ENCODE measurements at places on chromosomes 5 and 9.

- no peak for DNase-seq
Observed at GRCh38 chr5:63963080-63963735, 963 bp upstream of the HTR1A start.

DNA sequence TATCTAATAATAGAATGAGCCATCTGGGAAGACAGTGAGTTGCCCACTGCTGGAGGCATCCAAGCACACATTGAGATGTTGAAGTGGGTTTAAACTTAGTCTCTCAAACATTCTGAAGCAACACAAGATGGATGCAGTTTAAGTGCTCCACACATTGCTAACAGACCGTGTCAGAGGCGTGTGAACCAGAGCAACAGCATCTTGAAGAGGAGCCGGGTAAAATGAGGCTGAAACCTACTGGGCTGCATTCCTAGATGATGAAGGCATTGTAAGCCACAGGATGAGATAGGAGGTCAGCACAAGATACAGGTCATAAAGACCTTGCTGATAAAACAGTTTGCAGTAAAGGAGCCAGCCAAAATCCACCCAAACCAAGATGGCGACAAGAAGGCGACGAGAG, 73.5 kb upstream of the TMEM215 start:
- no peak for DNase-seq

DNA sequence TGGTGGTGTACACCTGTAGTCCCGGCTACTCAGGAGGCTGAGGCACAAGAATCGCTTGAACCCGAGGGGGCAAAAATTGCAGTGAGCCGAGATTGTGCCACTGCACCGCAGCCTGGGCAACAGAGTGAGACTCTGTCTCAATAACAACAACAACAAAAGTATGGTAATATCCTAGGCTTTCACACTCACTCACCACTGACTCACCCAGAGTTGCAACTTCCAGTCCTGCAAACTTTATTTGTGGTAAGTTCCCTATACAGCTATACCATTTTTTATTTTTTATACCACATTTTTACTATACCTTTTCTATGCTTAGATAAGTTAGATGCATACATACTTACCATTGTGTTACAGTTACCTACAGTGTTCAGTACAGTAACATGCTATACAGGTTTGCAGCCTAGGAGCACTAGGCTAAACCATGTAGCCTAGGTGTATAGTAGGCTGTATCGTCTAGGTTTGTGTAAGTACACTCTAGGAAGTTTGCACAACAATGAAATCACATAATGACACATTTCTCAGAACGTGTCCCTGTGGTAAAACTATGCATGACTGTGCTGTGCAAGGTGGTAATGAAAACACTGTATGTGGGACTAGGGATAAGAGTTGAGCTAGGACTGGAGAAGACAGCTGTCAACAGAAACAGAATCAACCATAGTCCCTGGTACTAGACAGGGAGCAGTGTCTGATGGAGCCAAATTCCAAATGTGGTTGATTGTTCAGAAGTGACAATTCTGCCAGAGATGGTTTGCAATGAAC, 109.5 kb upstream of the RAD23B start:
- DNase-seq, result no peak

- no peak for DNase-seq
Observed at GRCh38 chr5:139146809-139147482, 51.2 kb downstream of the SIL1 start.

- no peak for DNase-seq
Observed at GRCh38 chr9:78150983-78151356, 84.9 kb upstream of the CEP78 start.

DNA sequence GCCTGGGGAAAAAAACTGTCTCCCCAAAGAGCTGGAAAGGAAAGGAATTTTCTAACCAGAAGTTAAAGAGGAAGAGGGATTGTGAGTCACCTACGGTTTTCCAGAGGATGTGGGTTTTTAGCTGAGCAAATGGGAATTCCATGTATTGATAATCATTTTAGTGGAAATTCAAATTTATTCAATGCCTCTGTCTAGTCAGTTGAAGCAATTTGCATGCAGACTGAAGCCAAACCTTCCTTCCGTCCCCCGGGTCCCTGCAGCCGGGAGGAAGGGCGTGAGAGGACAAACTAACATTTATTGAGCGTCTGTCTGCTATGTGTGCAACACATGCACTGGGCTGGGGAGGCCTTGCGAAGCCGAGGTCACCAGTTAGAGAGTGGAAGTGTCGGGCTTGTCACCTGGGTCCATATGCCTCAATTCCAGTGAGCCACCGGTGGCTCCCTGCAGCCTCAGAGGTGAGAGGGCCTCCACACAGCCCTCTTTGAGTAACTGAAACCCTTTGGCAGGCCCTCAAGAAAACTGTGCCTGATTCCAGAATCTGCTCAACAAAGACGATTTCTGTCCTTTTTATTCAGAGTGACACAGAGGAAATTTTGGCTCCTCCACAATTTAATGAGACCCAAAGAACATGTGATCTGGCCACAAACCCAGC, 70.3 kb downstream of the COL27A1 start:
- DNase-seq, result no peak

- DNase-seq, result no peak
Observed at GRCh38 chr9:131965841-131966240, 113.8 kb downstream of the MED27 start.

DNA sequence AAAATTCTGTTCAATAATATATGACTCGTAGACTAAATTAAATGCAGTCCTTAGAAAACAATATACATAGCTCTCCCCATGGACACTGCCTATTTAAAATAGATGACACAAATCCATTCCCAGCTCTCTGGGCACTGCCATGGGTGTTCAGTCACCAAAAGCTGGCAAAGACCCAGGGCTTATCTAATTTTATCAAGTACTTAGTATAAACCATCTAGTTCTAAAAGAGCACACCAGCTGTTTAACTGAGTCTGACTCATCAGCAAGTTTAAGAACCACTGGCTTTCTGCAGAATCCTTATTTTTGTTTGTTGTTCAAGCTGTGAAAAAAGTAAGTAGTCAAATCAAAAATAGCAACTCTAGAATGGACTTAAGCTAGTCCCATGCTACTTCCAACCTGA, 107.6 kb downstream of the PLPP1 start:
- DNase-seq, result peak; percentile 38

GRCh38 chr9:136928591-136928990, 15.9 kb downstream of the FBXW5 start:
- no peak for DNase-seq

DNA sequence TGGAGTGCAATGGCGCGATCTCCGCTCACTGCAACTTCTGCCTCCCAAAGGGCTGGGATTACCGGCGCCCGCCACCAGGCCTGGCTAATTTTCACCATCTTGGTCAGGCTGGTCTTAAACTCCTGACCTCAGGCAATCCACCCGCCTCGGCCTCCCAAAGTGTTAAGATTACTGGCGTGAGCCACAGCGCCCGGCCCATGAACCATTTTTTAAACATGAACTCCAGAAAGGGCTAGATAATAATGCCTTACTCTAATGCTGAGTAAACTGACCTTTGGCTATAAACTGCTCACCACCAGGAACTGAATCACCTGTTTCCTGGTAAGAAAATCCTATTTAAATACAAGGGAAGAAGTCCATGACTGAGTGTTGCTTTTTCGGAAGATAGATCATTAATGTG, 23.2 kb upstream of the DAB2 start:
- no peak for DNase-seq

DNA sequence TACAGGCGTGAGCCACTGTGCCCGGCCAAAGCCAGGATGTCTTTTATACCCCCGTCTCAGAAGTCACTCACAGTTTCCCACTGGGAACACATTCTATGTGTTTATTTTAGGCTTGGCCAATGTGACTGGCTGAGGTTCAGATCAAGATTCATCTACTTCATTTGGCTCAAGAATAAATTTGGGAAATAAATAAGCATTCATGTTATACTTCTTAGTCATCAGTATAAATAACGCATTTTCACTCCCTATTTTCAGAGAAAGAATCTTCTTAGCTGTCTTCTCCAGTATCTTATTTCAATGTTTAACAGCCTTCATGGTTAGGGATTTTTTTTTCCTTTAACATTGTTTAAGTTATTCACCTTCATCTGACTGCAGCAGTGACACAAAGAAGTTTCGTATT, 11.8 kb downstream of the S100Z start:
- no peak for DNase-seq

DNA sequence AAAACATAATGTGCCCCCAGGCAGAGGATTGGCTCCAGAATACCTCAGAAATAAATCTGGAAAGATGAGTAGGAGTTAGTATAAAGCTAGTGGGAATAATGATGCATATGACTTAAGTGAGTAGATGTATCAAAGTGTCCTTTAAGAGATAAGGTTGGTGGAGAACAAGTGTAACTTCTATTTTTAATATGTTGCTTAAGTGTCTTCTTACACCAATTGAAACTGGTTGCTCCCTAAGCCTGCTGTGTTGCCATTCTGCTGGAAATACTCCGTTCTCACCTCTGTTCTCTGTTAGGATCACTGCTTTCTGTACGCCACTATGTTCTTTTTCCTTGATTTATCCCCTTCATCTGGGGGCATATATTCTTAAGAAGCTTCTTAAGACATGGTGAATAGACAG, 286.4 kb downstream of the TMEM232 start:
- no peak for DNase-seq

DNA sequence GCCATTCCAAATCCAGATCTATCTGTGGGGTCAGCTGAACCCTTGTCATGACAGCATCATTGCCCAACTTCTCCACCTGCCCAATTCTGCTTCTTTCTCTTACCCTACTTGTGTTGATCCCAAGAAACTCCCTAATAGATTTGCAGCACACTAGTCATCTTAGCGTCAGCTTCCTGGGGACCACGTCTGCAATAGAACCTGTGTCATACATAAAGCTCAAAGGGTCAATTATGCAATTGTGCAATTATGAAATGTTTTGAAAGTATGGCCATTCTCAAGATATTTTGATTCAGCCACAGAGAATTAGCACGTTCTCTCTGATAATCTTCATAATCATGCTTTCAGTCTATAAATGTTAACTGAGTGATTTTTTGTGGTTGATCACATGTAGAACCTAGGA, 87.4 kb upstream of the PAPPA start:
- no peak for DNase-seq

DNA sequence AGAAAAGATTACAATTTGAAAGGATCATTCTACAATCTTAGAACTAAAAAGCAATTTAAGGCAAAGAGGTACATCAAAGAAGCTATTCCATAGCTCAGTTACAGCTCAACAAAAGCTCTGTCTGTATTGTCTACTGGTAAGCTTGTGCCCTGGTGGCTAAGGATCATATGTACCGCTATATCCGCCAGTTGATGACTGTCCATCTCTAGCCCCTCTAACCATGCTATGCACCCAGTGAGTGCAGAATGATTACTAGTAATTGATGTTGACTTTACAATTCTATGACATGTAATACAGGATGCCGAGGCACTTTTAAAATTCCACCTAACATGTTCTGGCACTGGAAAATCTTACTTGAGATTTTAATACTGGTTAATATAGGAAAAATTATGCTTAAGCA, 13.1 kb downstream of the LOX start:
- no peak for DNase-seq

DNA sequence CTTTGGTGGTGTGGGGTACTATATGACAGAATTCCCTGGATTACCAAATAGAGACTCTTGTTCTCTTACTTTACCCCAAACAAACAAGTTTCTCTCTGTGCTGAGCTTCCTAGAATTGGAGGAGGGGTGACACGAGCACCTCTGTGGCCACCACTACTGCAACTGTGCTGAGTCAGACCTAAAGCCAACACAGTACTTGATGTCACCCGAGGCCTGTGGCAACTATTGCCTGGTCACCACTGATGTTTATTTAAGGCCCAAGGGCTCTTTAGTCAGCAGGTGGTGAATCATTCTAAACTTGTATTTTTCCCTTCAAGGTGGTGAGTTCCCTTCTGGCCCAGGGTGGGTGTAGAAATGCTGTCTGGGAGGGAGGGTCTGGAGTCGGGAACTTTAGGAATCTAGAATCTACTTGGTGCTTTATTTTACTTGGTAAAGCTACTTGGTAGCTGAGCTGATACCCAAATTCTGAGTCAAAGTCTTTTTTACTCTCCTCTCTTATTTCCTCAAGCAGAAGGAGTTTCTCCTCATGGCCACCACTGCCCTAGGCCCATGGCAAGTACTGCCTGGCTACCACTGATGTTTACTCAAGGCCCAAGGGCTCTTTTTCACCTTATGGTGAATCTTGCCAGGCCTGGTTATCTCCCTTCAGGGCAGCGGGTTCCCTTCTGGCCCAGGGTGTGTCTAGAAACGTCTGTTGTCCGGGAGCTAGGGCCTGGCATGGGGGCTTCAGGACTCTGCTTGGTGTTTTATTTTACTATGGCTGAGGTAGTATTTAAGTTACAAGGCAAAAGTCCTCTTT, 9.8 kb downstream of the LURAP1L start:
- DNase-seq, result peak; percentile 53

DNA sequence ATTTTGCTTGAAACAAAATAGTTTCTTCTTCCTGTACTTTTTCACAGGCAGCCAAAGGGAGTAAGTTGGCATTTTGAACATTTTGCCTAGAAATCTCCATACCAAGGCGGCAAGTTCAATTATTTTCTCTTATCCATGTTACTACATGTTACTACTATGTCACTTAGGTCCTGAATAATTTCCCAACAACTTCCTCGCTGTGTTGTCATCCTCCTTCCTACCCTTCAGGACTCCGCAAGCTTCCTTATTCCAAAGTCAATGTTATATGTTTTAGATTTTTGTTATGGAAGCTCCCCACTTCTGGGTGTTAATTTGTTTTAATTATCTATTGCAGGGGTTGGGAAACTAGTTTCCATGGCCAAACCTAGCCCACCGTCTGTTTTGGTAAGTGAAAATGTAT, 9.9 kb upstream of the B4GALT1 start:
- DNase-seq, result no peak

- no peak for DNase-seq
Observed at GRCh38 chr9:70883056-70883455, 238.4 kb downstream of the TRPM3 start.

- DNase-seq, result peak; percentile 71
Observed at GRCh38 chr5:150142959-150143349, 12.7 kb downstream of the PDGFRB start.

DNA sequence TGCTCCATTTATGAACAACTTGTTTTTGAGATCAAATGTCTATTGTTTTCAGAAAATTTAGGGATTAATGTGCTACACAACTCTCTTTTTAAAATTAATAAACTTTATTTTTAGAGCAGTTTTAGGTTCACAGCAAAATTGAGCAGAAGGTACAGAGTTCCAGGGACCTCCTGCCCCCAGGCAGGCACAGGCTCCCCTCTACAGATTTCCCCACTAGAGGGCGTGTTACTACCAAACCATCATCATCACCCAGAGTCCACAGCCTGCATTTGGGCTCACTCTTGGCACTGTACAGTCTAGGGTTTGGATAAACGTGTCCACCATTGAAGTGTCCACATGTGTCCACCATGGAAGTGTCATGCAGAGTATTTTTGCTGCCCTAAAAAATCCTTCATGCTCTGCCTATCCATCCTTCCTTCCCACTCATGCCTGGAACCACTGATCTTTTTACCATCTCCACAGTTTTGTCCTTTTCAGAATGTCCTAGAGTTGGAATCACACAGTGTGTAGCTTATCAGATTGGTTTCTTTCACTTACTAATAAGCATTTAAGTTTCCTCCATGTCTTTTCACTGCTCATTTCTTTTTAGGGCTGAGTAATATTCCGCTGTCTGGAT, 61.7 kb downstream of the MRPL36 start:
- no peak for DNase-seq
